ENCODE measurements at places on chromosomes 4 and X.

DNA sequence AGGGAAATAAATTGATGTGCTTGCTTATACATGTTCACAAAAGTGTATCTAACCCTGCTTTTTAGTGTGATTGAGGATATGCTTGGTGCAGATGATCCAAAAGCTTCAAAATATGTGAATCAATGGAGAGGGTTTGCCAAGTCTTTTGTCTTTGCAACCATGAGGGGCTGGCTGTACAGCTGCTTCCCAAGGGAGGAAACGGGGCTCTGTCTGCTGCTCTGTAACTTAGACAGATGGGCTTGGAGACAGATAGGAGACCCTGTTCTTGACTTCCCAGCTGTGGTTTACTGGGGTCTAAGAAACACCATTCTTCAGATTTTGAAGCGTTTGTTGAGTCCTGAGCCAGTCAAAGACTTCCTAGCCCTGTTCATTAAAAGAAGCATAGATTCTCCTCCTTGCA, 152.3 kb downstream of the DCLK2 start:
- DNase-seq, result no peak

DNA sequence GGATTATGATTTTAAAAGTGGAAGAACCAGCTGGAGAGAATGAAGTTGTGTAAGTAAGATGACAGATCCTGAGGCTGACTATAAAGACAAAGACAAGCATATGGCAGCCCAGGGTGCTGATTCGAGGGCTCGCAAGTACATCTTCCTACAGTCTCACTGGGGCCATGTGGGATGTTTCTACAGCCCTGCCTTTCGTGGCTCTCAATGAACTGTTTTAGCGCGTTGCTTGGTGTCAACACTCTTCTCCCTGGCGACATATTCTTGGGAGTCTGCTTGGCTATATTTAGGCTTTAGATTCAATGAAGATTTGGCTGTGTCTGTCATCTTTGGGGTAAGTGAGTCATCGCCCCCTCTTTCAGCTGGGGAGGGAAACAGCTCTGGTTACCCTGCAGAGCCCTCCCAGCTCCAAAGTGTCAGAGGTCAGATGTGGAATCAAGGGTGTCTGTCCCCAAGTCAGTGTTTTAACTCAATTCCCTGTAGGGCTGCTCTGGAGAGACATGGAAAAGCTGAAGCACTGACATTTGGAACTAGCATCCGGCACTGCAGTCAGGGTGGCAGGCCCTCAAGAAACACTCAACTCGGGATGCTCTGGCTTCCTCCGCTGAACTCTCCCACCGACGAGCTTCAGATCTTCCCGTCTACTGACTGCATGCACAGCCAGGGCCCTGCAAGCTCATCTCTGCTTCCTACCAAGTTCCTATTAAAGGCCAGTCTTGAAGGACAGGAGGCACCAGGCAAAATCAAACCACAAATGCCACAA, 65.7 kb downstream of the GATB start:
- no peak for DNase-seq

GRCh38 chr4:108172753-108173598, 4.2 kb upstream of the LEF1 start:
- DNase-seq, result peak; percentile 78

DNA sequence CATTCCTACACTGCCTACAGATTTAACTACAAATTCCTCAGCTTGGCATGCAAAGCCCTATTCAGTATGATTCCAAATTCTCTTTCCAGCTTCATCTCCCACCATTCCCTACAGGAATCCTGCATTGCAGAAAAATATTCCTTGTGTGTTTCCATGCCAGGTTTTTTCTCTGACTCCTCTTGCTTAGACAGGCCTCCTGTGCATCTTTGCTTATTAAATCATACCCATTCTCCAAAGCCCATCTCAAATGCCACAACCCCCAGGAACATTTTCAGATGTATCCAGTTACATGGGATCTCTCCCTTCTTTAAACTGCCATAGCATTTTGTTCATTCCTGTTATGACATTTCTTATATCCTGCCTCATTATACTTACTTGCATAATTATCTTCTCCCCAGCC, 106.4 kb upstream of the GRIA3 start:
- no peak for DNase-seq

DNA sequence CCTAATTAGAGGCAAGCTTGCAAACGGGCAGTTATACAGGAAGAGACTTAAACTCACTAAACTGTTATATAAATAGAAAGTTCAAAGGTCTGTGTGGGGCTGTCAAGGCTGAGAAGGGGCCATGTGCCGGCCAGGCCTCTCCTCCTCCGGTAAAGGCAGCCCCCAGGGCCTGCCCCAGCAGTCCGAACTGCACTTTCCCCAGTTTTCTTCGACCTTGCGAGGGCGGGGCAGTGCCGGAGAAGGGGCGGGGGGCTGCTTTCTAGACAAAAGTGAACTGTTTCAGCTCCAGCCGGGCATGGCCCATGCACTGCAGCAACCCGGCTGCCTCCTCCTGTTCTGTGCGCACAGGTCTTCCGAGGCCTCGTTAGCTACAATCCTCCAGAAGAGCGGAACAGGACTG, 4.1 kb downstream of the AFF2 start:
- DNase-seq, result no peak

DNA sequence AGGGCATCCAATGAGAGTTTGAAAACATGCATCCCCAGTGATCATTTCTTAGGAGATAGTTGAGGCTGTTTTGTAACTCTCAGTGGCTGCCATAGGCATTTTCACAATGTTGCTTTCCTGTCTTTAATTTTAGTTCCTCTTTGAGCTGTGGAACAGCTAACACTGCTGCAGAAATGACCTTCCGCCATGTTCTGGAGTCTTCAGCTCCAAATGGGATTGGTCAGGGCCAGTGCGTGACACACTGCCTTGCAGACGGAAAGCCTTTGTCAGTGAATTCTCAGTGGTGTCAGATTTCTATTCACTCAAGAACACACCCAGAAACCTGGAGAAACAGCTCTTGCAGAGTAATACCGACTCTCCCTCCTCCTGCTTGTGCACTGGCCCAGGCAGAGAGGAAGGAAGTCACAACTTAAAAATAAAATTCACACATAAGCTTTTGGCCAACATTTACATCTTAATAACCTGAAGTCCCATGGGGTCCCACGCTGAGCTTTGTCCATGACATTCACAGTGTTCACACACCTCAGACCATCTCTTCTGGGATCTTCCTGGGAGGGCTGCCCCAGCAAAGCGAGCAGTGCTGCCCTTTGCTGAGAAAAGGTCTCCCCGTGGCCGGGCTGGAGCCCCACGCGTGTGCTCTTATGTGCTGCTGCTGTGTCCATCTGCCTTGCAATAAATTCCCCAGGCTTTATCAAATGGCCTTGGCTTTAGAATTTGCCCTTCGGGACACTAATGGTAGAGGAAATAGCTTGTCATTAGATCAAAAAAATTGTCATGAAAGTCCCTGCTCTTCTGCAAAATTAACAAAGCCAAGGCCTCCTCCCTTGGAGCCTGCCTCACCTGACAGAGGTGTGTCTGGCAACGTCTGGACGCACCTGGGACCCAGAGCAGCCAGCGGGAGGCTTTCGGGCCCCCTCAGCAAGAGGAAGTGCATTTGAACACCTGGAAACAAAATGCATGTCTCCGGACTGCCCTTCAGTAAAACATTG, 126.8 kb downstream of the IRF2 start:
- no peak for DNase-seq

GRCh38 chr4:152073351-152074087, 312.7 kb upstream of the GATB start:
- no peak for DNase-seq

DNA sequence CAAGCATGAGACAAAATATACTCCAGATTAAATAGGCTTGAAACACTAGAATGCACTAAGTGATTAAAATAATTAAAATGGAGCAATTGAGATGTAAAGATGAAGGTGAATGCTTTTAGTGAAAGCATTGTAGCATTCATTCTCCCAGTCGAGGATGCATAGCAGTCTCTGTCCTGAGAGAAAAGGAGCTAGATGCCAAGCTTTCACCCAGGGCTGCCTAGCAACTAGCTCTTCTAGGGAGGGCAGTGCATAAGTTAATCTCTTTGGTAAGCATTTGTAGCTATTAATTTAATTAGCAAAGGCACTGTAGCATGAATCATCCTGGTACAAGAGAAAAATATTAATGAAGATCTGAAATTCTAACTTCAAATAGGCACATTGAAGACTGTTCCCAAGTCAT, 1014.8 kb downstream of the C4orf33 start:
- DNase-seq, result no peak

DNA sequence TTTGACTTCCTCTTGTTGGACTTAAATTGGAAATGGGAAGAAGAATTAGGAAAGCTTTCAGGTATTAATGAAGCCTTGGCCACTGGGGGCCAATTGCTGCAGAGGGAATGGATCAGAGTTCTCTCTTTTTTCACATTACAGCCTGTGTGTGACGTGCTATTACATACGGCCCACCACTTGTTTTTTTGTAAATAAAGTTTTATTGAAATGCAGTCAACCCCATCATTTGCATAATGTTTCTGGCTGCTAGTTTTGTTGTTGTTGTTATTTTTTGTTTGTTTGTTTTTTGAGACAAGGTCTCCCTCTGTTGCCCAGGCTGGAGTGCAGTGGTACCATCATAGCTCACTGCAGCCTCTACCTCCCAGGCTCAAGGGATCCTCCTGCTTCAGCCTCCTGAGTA, 98.4 kb downstream of the ASMT start:
- no peak for DNase-seq

GRCh38 chrX:11504234-11504633, 161.5 kb downstream of the ARHGAP6 start:
- no peak for DNase-seq

DNA sequence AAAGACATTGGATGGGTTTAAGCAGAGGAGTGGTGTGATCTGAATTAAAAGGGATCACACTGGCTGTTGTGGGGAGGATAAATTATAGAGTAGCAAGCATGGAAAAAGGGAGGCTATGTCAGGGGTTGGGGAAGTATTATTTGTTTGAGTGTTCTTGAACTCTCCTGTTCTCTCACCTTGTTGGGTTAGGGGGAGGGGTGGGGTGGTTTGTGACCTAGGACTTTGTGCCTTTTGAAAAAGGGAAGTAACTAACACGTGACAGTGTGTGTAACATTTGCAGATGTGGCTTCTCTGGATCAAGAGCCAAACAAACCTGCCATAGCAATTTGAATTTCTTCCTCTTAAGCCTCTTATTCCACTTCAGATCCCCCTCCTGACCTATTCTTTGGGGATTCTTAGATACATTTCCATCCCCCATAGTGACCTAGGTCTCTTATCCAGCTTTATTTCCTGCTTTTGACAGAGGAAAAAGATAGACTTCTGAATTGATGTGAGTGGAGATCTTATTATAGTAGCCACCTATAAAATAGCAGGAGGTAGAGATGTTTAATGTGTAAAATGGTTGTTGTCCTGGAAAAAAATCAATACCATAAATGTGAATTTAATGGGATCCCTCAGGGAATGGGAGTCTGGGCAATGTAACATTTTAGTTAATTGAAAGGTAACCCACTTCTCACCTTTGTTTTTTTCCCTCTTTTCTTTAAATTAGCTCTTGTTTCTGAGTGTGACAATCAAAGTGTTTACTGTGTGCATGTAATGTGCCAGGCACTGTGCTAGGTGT, 120.4 kb downstream of the CT47B1 start:
- DNase-seq, result no peak

GRCh38 chrX:37995428-37995827, 10.9 kb upstream of the SYTL5 start:
- peak; percentile 4 for DNase-seq

GRCh38 chr4:169030562-169030982, 20.5 kb upstream of the CBR4 start:
- no peak for DNase-seq

DNA sequence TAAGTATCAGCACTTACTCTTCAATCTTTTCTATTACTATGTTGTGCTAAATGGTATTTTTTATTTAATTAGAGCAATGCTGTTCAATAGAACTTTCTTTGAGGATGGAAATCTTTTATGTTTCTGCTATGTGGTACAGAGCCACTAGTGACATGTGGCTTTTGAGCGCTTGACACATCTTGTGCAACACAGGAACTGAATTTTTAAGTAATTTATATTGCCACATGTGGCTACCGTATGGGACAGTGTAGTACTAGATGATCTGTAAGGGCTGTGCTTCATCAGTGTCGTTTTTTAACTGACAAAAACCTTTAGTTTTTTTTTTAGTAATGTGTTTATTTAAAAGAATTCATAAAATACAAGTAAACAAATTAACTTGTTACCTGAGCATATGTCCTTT, 22.4 kb downstream of the HPRT1 start:
- DNase-seq, result no peak

GRCh38 chr4:126553248-126553647, 1079.5 kb upstream of the INTU start:
- DNase-seq, result no peak

GRCh38 chr4:24933684-24934275, 20.9 kb upstream of the CCDC149 start:
- no peak for DNase-seq

GRCh38 chrX:68196939-68197791, 236.1 kb downstream of the OPHN1 start:
- peak; percentile 7 for DNase-seq

DNA sequence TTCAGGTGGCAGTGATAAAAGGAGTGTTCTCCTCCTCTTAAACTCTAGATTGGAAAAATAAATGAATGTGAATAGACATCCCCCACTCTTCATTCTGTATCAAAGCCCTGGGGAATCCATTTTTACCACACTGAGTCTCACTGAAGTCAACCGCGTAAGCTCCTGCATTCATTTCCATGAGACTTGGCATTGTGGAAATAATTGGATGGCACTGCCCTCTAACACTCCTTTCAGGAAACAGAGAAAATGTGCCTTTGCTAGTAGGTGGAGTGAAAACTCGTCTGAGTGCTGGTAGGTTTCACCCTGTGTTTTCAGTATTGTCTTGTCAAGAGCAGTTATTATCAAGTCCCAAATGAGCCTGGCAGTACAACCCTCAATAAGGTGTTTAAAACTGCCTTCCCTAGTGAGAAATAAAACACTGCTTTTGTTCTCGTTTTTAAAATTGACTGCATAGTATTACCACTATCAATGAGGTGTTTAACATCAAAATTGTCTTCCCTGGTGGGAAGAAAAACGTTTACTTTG, 9.7 kb upstream of the CDKN2AIP start:
- no peak for DNase-seq

DNA sequence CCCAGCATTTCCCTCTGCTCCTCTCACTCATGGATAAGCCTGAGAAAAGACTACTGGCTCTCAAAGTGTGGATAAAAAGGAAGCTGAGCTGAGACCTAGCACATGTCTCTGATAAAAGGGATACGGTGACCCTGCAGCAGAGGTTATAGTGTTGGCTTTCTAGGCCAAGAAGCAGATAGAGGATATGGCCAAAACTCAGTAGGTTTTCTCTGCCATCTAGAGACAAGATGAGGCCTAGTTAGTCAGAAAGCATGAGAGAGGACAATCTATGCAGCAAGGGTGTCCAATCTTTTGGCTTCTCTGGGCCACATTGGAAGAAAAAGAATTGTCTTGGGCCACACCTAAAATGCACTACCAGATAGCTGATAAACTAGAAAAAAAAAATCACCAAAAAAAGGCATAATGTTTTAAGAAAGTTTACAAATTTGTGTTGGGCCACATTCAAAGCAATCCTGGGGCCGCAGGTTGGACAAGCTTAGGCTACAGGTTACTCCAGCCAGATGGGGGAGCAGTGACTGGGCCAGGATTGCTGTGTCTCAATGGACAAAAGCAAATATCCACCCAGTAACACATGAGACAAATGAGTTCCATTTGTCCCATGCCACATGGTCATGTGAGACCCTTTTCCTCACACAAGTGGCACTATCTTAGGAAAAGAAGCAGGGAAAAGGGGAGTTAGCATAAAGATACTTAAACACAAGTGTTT, 411.4 kb downstream of the INPP4B start:
- DNase-seq, result no peak

Measured in activated T-cell treated with anti-CD3 and anti-CD28 coated beads, Interleukin-2, amount 50 U/mL, for 72 hours (primary cell).